ENCODE measurements at places on chromosomes 16 and 17. TPM values are rescaled to one million over a fixed set of nuclear protein-coding genes. Genes with fewer than 3 reads are reported as not detected.

PRR35 gene
- total RNA-seq, result not detected

DNA sequence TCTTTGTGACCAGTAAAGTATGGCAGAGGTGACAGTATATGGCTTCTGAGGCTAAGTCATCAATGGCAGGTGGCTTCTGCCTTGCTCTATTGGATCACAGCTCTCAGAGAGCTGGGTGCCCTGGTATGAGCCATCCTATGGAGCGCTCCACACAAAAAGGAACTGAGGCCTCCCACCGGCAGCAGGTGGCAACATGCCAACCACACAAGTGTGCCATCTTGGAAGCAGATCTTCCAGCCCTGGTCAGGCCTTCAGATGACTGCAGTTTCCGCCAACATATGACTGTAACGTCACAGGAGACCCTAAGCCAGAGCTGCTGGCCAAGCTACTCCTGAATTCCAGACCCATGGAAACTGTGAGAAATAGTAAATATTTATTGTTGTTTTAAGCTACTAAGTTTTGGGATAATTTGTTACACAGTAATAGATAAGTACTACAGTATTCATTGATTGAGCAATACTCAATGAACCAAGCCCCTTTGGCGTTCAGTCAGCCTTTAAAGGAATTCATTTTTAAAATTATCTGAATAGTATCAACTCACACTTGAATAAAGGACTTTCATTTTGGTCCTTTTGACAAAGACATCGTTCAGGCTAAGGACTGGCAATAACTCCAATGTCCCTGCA is 69.4 kb upstream of the LHX1 start:
- no peak for DNase-seq

DNA sequence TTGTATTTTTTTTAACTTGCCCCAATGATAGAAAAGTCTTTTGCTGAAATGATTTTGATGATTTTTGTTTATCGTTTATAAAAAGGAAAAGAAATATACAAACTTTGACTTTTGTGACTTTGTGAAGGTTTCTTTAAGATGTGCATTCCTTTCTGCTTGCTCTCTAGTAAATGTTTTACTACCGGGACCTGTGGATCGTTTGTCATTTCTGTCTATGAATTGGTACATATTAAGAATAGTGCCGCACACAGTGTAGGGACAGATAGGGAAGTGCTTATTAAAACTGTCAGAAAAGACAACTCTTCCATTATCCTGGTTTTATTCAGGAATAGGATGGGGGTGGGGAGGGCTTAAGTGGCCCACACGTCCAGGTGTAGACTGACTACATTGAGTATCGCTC is 8.1 kb upstream of the PSMC5 start:
- no peak for DNase-seq

GRCh38 chr16:29916979-29917378 is 9.0 kb downstream of the KCTD13 start:
- no peak for DNase-seq

PYDC1 gene
- not detected for total RNA-seq

ZP2 gene
- 0.90 TPM for total RNA-seq

DNA sequence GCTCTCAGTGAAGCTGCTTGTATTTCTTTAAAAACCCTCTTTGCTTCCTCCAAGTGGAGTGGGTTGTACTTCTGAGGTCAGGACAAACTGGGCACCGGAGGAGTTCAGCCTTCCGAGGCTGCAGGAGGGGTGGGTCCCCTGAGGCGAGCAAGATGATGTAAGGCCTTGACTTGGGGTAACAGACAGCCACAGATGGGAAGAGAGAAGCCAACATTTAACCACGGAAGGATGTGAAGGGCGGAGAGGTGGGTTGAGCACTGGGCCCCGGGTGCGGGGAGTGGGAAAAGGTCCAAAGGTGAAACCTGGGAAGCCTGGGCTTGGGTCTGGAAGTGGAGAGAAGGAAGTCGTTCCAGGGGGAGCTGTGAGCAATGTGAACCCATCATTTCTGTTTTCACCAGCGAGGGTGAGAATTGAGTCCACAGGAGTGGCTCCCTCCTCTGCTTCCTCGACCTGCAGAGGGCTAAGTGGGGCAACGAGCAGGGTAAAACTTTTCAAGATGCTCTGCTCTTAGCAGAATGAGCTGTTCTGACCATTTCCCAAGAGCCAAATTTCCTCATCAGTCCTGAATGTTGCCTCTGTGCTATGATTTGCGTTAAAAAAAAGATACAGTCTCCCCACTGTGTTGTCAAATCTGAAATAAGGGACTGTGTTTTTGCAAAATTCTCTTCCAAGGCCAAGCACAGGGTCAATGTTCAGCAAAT is 137.7 kb upstream of the CRHR1 start:
- no peak for DNase-seq

KCNJ12 gene
- total RNA-seq, result 4.1 TPM

DNA sequence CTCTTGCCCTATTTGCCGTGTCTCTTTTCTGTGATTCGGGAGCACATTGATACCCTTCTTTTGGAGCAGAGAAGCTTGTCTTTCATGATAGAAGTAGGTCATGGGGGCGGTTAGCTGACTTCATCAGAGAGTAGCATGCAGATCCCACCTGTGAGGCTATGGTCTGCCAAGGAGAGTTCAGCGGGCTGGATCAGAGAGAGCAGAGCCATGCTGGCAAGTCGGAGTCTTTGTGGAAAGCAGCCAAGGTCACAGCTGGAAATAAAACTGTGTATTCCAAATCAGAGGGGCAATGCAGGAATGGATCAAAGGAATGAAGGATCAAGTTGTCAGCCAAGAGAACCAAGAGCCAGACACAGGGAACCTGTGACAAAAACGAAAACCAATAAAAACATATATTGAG is 595.9 kb downstream of the WWOX start:
- DNase-seq, result no peak

DNA sequence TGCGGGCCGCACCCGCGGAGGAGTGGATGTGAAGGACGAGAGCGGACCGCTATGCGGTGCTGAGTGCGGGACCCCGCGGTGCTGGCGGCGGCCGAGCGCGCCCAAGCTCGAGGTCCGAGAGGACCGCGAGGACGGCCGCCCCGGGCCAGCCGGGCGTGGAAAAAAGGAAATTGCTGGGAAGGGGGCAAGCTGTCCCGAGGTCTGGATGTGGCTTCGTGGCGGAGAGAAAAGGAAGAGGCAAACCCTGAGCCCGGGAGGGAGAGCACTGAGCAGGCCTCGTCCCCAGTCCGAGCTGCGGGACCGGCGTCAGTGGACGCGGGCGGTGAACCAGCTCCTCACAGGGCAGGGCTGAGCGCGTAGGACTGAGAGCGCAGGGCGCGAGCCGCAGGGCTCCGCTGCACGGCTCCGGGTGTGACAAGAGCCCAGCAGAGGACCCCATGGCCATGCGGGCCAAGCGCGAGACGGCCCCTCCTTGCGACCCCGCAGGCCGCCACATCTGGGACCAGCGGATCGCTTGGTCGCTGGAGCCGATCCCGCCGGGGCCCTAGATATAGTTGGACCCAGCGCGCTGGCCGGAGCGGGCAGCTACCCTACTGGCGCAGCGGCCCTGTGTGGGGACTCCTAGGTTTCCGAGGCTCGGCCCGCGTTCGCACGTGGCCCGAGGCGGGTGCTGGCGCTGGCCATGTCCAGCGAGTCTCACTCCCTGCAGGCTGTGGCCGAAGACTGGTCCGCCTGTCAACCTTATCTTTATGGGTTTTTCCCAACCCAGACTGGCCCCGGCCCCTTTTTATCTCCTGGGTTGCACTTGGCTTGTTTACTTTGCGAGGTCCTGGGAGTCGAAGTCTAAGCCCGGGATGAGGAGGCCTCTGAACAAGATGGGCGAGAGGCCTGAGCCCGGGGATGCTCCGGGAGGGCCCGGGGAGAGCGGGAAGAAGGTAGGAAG is 2.4 kb downstream of the TBX4 start:
- DNase-seq, result no peak

TMEM220 gene
- total RNA-seq, result 7.2 TPM

ZNF232 gene
- total RNA-seq, result 9.1 TPM

ANKRD40CL gene
- not detected for total RNA-seq

GRN gene
- 155 TPM for total RNA-seq

CDRT15 gene
- total RNA-seq, result not detected

TBC1D3D gene
- total RNA-seq, result 3.0 TPM

DNA sequence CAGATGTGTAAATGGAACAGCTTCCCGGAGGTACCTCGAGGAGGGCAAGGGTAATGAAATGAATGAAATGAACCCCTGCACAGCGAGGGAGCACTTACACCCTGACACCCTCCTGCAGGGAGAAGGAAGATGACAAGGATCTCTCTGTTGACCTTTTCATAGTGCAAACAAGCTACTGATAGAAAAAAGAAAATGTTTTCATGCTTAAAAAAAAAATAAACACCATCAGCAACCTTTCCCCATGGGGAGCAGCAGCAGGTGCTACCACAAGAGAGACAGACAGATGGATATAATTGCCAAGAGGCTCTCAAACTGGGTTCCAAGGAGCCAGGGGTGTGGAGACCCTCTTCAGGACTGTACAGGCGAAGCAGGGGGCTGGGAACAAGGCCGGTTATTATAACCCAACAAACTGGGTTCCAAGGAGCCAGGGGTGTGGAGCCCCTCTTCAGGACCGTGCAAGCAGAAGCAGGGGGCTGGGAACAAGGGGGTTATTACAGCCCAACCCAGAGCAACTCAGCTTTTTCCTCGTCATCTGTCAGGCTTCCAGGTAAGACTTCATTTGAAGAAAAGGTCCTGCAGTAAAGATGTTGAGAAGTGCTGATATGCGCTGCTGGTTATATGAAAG is 718 bp upstream of the RPH3AL start:
- no peak for DNase-seq

GAS7 gene
- total RNA-seq, result 86.7 TPM

TM4SF5 gene
- not detected for total RNA-seq

DNA sequence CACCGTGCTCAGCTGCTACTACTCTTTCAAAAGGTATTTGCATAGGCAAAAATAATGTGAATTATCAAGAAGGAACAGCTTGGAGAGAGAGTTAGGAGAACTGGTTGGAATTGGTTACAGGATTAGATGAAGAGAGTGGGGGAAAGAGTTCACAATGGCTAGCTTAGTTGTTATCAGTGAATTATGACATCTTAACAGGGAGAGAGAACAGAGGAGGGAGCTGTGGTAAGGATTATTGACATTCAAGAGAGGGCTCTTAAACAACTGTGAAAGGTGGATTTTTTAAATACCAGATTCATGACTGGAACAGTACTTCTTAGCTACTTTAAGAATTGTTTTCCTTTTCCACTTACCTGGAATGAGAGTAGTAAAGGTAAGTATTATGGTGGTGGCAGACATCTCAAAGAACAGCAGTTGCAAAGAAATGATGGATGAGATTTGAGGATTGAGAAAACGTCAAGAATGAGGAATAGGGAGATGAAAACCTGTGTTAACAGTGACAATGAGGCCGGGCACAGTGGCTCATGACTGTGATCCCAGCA is 43.9 kb upstream of the SLC5A11 start:
- no peak for DNase-seq
